ENCODE measurements at places on chromosomes 6 and 20. TPM values are rescaled to one million over a fixed set of nuclear protein-coding genes. Genes with fewer than 3 reads are reported as not detected.

GRCh38 chr20:42549496-42549895 is 640.2 kb downstream of the PTPRT start:
- no peak overlapping the region for H3K27ac ChIP-seq
- H3K27me3 ChIP-seq = peaks cover 18% of the 10 kb centered on the region
- no peaks in the 10 kb centered on the region for H3K36me3 ChIP-seq
- no peaks in the 10 kb centered on the region for H3K4me1 ChIP-seq

Gene C20orf204
- total RNA-seq = 3.2 TPM

Gene PDE10A
- 13.0 TPM for total RNA-seq

Gene SLC17A1
- total RNA-seq = not detected

Measured in mesothelial cell of epicardium (in vitro differentiated cells).